Progenitor cell of endocrine pancreas (in vitro differentiated cells): ENCODE measurements at places on chromosomes 6 and 20.

DNA sequence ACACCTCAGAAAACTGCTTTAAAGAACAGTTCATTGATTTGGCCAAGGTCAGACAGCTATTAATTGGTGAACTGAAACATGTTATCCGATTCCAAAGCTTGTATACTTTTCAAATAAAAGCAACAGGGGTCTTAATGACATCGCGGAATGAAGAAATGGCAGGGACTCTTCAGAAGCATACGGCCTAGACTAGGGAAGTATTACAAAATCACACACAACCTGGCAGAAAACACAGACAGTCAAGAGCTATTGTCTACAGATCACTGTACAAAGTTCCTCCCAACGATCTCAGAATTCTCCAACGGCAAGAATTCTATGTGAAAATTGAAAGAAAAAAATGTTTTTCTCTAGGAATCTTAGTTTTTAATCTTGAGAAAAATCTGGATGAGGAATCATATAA, 105.5 kb downstream of the PTPRK start:
- DNase-seq: no peak

GRCh38 chr20:31806564-31807355, 12.4 kb upstream of the MYLK2 start:
- DNase-seq: no peak

GRCh38 chr6:134123666-134124208, 71.3 kb upstream of the SLC2A12 start:
- no peak for DNase-seq

DNA sequence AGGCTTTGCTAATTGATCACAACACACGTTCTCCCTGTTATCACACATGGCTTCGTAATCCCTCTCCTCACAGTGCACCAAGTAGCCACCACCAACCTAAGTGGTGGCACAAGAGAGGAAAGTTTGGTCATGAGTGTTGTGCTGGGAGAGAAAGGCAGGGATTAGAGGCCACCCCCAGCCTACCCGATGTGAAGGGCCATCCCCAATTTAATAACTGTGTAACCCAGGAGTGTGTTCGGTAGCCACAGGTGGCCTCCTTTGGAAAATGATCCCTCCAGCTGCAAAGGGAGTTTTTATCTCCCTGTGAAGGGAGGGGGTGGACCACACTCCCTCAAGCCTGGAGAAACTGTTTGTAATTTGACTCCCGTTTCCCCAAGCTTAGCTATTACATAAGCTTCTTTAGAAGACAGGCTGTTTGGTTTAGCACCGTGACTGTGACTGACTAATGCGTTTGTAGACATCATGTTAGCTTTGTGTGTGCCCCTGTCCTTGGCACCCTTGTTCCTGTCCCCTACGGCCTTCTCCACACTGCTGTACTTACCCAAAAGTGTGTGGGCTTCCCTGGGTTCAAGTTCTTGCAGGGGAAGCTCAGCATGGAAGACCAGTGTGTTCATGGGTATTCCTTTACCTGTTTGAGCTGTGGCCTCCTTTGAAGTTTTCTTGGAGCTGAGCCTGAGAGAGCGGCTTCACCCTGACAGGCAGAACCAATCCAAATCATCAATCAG, 20.6 kb downstream of the PPP1R16B start:
- no peak for DNase-seq

GRCh38 chr20:44522841-44523240, 971 bp upstream of the SERINC3 start:
- DNase-seq: no peak

DNA sequence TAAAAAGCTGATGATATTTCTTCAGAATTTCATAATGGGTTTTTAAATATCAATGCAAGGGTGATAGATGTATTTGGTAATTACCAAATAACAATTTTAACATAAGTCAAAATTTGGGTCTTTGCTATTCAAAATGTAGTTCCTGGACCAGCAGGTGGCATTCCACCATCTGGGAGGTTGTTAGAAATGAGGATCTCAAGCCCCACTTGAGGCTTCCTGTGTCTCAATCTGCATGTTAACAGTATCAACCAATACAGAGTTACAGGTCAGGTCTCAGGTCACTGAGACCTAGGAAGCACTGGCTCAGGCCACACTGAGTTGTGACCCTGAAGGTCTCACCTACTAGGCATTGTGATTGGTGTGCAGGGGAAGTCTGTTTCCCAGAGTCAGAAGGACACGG, 57.2 kb upstream of the MTRF1L start:
- DNase-seq: no peak

GRCh38 chr6:97019315-97019714, 94.8 kb downstream of the KLHL32 start:
- DNase-seq: no peak

GRCh38 chr6:128161839-128162238, 261.0 kb upstream of the THEMIS start:
- DNase-seq: no peak

GRCh38 chr6:57316581-57317059, 810 bp upstream of the PRIM2 start:
- peak; percentile 71 for DNase-seq

DNA sequence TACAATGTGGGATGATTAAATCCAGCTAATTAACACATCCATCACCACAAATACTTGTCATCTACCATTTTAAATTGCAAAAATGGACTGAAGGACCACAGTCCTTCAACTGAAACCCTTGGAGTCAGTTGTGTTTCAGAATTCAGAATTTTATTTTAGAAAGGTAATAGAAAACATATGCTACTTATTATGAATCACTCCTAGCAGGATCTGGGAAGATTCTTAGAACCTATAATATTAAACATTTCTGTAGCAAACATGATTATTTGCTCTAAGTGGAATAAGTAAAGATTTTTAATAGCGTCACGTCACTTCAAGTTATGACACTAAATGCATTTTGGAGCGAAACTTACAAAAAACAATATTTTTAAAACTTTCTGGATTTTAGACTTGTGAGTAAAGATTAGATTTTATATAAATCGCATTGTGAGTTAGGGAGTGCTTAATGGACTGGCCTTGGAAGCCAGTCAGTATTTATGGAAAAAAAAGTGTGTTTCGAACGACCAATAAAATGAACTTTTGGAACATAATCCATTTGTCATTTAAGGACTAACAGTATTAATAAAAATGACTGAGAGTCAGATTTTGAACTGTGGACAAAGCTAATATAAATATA, 71.8 kb upstream of the PHACTR2 start:
- no peak for DNase-seq

DNA sequence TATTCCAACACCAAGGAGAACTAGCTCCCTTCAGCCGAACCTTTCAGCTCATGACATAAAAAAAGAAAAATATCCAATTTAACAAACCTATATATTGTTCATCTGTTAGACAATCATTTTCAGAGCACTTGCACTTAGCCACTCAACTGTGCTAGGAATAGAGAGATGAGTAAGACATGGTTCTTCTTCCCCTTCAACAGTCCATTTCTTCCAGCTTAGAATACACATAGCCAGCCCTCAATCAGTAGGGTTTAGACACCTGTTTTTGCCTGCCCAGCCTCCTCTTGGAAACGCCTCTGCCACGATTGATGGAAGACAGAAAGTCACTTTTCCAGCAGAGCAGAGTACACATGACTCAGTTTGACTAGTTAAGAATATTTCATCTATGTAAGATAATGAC, 21.8 kb downstream of the ADNP start:
- no peak for DNase-seq

- DNase-seq: no peak
Measured at GRCh38 chr6:74606582-74607071, 599.2 kb downstream of the COL12A1 start.

DNA sequence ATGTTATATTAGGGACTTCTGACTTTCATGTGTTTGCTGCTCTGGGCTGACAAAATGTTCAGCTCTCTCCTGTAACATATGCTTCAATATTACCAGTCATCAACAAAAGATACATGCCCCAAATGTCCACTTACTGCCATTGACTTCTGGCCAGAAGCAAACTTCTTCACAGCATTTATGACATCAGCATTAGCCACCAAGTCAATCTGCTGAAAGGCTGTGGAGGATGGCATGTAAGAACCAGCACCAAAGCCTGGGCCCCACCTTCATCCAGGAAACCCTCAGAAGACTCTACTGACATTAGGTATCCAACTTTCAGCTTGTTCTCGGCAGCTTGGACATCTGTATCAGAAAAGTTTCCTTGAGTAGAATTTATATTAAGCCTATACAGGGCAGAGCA, 595.5 kb downstream of the COL12A1 start:
- DNase-seq: no peak

GRCh38 chr6:7639427-7639826, 49.4 kb downstream of the SNRNP48 start:
- DNase-seq: no peak

GRCh38 chr20:51810155-51811041, 8.1 kb upstream of the SALL4 start:
- DNase-seq: no peak

DNA sequence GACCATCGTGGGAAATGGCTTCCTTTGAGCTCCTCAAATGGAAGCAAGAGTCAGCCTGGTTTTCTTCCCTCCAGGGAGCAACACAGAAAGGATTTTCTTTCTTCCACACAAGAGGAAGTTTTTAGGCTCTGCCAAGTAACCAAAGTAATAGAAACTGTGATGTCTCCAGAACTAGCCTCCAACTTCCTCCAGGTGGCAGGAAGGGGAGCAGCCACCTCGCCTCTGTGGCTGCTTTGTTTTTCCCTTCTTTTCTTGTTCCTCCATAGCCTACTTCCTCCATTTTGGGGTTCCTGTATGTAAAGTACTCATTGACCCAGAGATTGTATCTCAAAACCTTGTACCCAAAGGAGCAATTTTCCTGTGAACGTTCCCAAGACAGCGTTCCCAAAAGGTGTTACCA, 32.7 kb upstream of the CCR6 start:
- no peak for DNase-seq

- peak; percentile 70 for DNase-seq
Measured at GRCh38 chr20:63519668-63520503, 679 bp upstream of the PPDPF start.

- no peak for DNase-seq
Measured at GRCh38 chr6:151018046-151018445, 152.5 kb downstream of the MTHFD1L start.

DNA sequence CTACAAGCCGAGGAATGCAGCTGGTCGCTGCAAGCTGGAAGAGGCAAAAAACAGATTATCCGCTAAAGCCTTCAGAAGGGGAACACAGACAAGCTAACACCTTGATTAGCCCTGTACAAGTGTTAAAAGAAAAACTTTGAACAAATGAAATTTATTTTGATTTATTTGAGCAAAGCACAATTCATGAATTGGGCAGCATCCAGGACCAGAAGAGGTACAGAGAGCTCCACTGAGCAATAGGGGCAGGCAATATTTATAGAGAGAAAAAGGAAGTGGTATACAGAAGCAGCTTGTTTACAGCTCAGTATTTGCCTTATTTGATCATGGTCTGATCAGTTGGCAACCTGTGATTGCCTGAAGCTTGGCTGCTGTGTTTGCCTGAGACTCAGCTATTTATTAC, 17.6 kb downstream of the HLA-DOB start:
- no peak for DNase-seq

DNA sequence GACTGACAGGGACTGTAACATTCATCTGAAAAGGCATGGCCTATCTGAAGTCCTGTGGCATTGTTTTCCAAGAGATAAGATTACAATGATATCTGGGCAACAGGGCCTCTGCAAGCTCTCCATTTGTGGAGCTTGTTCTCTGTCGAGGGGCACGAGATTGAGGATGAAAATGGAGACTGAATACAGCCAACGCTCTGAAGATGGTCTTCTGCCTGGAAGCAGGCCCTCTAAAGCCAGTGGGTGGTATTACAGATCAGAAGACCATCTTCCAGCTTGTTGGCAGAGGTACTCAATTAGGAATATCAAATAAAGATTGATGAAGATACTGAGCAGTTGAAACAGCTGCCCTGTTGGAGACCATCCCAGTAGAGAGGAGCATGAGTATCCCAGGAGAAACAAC, 288.2 kb downstream of the CENPW start:
- DNase-seq: no peak

DNA sequence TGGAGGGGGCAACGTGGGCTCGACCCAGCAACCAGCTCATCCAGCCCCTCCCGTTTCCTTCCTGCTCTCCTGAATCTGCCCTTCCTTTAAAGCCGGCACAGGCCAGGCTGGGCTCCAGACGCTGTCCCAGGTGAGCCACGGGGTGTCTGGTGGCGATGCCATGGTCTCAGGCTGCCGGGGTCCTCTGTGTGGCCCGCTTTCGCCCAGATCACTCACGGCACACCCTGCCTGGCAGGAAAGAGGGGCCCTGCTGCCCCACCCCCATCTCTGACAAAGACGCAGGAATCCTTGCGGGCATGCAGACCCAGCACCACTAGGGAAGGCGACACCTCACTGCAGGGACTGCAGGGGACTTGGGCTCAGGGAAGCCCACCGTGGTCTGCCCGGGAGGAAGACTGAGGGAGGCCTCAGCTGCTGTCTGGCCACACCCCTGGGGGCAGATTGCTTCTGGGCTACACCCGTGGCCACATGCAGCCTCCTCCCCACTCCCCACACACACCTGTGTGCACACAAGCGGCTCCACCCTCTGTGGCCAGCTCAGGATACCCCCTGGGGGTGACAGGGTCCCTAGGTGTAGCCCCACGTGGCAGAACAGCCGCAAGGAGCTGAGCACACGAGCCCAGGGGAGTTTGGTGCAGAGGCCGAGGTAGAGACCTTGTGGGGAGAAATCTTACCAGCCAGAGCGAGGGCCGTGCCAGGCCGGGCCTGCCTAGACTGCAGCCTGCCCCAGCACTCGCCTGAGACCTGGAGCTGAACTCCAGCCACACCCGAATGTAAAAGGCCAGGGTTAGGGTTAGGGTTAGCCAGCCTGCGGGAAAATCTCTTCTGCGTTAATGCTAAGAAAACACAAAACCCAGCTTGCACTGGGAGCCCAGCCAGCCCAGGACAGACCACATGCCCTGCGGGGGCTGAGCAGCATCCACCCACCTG, 104.6 kb downstream of the DLL1 start:
- no peak for DNase-seq

DNA sequence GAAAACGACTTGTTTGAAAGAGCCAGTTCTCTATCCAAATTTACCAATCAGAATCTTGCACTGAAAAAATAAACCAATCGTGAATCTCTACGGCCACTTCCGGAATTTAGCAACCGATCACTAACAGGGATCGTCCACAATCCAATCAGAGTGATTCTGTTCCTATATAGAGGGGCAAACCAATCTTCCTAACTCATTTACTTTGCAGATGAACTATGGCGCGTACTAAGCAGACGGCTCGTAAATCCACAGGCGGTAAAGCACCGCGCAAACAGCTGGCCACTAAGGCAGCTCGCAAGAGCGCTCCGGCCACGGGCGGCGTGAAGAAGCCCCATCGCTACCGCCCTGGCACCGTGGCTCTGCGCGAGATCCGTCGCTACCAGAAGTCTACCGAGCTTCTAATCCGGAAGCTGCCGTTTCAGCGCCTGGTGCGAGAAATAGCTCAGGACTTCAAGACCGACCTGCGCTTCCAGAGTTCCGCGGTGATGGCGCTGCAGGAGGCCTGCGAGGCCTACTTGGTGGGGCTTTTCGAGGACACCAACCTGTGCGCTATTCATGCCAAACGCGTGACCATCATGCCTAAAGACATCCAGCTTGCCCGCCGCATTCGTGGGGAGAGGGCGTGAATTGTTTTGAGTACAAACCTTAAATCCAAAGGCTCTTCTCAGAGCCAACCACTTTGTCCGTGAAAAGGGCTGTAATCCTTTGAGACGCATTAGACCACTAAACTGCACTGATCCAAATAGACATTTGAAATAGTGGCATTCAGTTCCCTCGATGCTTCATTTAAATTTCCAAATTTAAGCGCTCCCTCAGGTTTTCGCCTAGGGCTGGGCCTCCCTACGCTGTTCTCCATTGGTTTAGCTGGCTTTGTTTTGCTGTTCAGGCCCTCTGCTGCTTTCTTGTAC, 138.0 kb downstream of the HFE start:
- no peak for DNase-seq
